EH (cell line): ENCODE measurements at places on chromosomes 3 and 15.

GRCh38 chr3:5006755-5007202 lies 27.5 kb downstream of the BHLHE40 start:
- no peak for DNase-seq

- no peak for DNase-seq
These were observed 41.8 kb downstream of the CBLB start for GRCh38 chr3:105826778-105827634.

DNA sequence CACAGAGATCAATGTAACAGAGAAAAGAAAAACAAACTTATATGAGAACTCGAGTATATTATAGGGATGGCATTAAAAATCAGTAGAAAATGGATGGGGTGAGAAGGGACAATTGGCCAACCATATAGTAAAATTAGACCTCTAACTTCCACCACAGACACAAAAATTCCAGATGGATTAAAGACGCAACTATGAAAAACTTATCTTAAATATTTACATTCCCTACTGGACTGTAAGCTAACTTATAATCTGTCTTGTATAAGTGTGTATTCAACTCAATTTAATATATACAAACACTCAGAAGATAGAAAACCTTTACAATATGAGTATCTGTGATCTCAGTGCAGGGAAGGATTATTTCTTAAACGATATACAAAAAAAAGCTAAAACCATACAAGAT lies 3.0 kb downstream of the MFAP1 start:
- DNase-seq = no peak

- no peak for DNase-seq
These were observed 351.0 kb downstream of the MCTP2 start for GRCh38 chr15:94582368-94582767.

- DNase-seq = no peak
These were observed 32.6 kb upstream of the GYG1 start for GRCh38 chr3:148958696-148959095.

- no peak for DNase-seq
These were observed 594.4 kb downstream of the SQOR start for GRCh38 chr15:46229263-46229662.

GRCh38 chr15:48811325-48811958 lies 573 bp upstream of the CEP152 start:
- no peak for DNase-seq

DNA sequence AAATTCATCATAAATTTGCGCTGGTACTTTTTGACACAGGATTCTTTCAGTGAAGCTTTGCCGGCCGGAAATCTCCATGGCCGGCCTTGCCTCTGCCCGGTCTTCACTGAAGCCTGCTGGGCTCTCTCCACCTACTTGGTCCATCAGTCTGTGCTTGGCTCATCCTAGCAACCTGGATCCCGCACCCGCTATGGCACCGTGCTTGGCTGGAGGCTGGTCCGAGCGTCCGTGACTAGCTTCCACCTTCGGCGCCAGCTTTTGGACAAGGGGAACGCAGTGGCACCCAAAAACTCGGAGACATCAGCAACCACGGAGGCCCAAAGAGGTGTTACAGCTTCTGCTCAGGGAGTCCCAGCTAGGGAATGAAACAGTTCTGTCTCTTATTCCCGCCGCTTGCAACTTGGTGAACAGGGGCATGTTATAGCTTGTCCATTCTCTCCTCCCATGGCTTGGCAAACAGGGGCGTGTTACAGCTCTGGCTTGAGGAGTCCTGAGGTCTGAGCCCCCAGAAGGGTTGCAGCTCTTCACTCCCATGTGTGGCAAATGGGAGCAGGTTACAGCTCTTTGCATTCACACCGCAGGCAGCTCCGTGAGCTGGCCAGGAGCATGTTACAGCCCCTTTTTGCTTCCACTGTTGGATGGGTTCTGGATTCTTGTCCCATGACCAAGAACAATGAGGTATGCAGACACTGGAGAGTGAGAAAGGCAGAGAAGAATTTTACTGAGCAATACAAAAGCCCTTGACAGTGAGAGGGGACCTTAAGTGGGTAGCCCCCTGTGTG lies 204.2 kb downstream of the DIPK2A start:
- no peak for DNase-seq

DNA sequence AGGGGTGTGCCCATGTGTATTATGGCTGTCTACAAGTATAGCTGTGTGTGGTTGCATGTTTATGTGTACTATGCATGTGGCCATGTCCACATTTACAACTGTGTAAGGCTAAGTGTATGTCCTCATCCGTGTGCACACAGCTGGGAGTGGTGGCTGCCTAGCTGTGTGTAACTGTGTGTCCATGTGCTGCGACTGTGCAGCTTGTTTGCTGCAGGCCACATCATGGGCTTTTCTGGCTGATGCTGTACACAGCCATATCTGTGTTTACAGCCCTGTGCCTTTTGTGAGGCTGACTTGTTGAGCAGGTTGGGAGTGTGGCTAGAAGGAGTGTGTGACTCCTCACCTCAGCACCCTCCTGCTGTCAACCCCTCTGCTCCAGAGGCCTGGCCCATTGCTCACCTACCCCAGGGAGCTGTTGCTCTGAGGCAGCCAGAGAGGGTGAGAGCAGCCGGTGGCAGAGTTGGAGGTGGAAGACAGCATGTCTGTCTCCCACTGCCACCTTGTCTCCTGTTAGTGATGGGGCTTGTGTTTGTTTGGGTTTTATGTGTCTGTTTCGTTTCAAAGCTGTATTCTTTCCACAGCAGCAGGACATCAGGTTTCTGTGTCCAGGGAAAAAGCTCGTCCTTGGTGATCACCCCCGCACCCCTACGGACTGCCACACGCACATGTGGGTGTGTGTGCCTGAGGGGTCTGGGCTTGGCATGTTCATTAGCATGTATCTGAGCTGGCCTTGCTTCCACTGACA lies 1.4 kb upstream of the GRM2 start:
- DNase-seq = no peak

DNA sequence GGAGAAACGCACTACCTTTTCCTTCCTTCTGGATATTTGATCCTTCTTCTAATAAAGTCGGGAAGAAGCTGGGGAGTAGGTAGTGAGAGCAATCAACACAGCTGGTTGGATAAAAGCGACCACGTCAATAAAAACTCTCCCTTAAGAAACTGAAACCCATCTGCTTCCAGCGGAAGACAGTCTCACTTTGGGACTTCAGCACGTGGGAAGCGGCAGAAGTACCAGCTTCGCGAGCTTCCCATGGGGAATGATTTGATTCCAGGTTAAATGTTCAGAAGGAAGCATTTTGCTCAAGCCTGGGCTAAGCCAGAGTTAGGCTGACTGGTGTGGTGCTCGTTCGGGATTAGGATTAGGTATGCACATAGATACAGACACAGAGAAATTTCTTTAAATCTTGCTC lies 262.3 kb upstream of the LYSMD4 start:
- no peak for DNase-seq

- DNase-seq = no peak
These were observed 287.0 kb downstream of the TLE3 start for GRCh38 chr15:69810431-69811354.

- DNase-seq = no peak
These were observed 5.2 kb upstream of the TCF12 start for GRCh38 chr15:56913241-56913640.

GRCh38 chr3:44932271-44932670 lies 43.7 kb downstream of the ZDHHC3 start:
- no peak for DNase-seq

DNA sequence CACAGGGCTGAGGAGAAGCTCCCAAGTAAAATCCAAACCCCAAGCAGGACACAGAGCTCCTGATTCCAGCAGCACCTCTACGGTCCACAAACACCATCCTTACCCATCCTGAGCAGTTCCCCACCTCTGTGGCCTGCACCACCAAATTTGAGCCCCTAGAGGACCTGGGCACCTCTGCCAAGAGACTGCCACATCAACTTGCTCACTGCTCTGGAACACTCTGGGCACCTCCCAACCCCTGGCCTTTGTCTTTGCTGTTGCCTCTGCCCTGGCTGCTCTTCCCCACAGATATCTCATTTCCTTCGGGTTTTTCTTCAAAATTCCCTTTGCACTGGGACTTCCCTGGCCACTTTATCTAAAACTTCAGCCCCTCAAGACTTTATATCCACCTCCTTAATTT lies 5.8 kb downstream of the RLBP1 start:
- no peak for DNase-seq

- peak; percentile 91 for DNase-seq
These were observed 1.7 kb downstream of the TIPARP start for GRCh38 chr3:156675830-156676767.

GRCh38 chr3:86702381-86702958 lies 288.5 kb downstream of the VGLL3 start:
- DNase-seq = peak; percentile 16
